ENCODE measurements at places on chromosomes 5 and 9.

GRCh38 chr9:108186642-108187395 lies 669.0 kb downstream of the ACTL7B start:
- no peak for DNase-seq

GRCh38 chr5:56515011-56515410 lies 281.9 kb upstream of the ANKRD55 start:
- no peak for DNase-seq

DNA sequence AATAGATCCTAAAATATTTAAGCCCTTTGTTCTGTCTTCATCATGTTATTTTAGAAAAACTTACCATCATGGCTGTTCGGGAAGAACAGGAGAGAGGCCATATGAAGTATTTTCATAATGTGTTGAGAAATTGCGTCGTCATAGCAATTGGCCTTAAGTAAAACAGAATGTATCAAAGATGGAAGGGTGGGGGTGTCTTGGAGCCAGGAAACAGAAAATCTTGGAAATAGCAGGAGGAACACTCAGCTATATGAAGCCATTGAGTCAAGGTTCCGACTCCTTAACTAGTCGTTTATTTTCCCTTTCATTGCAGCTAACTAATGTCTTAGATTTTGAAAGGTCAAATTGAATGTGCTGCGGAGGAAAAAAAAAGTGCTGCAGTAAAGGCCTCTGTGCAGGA lies 1.3 kb downstream of the SPTAN1 start:
- DNase-seq: no peak

DNA sequence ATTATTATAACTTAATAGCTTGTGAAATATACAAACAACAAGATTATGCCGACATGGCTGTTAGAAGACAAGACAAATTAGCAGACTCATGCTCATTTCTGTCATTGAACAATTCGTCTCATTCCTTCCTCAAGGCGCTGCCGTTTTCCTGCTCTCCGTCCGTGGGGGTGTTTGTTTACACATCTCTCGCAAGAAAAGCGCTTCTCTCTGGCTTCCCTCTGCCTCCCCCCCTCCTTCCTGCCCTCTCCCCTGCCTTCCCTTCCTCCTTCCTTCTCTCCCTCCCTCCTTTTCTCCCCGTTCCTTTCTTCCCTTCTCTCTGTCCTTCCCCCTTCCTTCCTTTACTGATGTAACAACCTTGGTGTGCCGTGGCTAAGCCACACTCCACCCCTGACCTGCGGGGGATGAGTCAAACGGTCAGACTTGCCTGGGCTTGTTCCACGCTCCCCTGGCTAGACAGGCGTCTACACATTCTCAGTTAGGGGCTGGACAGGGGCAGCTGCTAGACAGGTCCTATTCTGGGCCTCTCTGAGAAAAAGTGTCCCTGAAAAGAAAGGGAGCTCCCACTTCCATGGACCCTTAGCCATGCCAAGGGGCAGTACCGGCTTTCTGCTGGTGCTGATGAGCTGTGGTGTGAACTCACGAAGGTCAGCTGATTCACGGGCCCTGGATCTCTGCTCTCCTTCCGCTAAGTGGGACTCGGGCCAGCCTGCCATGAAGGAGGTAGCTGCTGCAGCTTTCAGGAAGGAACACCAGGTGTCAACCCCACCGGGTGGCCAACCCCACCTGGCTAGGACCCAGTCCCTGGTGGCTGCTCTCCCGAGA lies 32.0 kb upstream of the SPTLC1 start:
- no peak for DNase-seq

- DNase-seq: no peak
Observed at GRCh38 chr9:109708451-109708945, 71.5 kb upstream of the PALM2AKAP2 start.

- DNase-seq: no peak
Observed at GRCh38 chr5:31680528-31680927, 41.6 kb downstream of the PDZD2 start.

DNA sequence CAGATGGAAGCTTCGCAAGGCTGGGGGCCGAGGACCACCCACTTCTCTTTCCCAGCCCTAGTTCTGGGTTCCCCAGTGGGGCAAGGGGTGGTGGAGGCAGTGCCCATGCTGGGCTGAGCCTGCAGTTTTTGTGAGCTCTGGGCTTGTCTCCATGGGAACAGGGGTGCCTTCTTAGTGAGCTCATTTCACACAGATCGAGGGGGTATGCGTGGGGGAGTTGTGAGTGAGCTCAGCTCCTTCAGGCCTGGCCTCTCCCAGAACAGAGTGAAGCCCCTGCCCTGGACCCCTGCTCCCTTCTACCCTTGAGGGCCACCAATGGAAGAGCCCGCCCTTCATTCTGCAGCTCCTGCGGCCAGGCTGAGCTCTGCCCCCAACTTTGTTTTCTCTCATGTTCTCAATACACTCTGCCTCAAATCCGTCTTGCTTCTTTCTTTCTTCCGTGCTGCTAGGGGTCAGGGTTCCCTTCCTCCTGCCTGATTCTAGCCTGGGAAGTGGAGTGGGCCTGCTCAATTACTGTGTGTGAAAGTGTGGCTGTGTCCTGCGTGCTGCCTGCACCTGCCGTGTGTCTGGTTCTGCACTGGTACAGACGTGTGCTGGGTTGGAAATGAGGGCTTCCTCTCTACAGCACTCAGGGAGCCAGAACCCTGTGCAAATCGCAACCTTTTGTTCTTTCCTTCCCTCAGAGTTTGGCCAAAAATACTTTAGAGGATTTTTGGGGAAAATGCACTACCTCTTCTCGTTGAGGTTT lies 9.0 kb upstream of the MYOZ3 start:
- no peak for DNase-seq

DNA sequence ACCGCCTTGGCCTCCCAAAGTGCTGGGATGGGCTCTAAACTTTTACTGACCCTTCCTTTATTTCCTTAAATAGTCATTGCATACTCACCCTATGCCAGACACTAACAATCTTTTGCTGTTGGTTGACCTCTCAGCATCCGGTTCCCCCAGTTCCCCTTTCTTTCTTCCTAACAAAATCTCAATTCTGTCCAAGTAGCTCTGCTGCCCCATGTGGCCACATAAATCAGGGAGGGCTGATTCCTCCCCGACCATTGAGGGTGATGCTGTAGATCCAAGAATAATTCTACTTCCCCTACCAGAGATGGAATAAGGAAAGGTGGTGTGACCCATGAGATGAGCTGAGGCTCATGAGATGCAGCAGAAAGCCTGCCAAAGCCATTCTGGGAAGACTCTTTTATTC lies 315.3 kb upstream of the MSX2 start:
- DNase-seq: no peak

DNA sequence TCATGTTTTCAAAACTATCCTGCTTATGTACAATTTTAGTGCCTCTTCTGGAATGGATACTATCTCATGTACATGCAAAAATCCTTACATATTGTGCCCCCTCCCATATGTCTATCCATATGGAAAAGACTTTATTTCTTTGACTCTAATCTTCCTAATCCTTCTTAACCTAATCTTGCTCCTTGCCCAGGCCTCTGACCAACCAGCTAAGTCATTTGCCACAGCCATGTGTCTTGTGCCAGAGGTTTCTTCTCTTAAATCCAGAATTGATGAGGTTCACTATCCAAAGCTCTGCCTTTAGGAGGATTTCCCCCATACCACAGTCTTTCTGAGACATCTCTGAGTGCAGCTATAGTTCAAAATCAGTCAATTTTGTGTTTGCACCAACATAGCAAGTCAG lies 68.9 kb upstream of the RNF180 start:
- no peak for DNase-seq

- no peak for DNase-seq
Observed at GRCh38 chr9:123484130-123484529, 128.1 kb downstream of the CRB2 start.

DNA sequence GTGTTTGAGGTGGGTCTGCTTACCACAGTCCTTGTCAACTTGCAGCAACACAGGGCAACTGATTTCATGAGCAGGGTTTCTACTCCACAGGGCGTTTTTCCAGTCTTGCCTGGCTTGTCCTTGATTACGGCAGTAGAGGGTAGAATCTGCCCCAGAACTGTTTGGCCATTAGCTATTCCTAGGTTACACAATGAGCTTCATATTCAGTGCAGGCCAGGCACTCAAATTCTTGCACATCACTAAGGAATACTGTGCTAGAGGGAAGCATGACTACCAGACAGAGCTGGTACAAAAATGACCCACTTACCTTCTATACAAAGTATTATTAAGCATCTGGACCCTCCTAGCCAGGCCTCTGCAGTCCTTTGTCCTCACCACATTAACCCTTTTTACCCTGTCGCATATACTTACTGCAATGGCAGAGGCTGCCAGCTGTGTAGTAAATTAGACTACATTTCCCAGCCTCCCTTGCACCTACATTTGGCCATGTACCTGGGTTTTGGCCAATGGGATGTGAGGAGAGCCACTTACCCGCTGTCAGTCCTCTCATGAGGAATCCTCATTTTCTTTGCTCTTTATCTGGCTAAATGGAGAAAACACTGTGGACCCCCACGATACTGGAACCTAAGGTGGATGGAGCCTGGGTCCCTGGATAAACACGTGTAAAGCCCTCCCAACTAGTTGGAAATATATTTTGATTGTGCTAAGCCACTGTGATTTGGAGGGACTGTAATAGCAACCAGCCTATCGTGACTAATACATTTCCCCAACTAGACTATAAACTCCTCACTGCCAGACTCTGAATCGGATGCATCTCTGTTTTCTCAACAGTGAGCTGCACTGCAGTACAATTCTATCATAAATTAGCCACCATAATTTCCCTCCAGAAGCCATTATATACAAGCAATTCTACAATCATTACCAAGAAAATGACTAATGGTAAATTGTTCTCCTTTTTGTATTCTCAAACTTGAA lies 218.7 kb downstream of the GLIS3 start:
- no peak for DNase-seq

DNA sequence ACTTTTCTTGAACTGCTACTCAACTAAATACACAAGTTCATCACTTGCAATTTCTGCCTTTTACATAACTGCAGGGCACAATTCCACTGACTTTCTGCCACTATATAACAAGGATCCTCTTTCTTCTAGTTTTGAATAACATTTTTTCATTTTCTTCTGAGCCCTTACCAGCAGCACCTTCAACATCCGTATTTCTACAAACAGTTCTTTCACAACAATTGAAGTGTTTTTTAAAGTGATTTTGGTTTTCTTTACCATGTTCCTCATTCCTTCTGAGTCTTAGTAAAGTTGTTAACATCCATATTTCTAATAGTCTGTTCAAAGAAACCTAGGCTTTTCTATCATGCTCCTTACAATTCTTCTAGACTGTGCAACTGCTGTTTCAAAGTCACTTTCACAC lies 127.2 kb upstream of the PITX1 start:
- no peak for DNase-seq

DNA sequence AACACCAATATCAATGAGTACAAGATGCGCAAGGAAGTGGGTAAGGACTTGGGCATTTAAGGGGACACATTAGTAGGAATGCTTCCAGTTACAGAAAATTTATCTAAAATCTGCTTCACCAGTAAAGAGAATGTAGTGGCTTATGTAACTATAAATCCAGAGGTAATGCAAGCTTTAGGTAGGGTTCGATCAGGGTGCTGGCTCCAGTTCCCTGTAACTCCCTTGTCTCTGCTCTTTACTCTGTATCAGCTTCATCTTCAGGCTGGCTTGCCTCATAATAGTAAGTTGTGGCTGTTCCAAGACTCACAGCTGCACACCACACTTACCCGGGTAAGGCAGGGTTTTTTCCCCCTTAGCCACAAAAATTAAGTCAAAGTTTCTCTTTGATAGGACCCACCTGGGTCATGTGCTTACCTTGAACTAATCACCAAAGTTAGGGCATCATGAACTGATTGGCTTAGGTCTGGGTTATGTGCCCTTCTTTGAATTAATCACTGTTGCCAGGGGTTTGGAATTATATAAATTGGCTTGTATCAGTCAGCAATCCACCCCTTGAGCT lies 35.5 kb downstream of the ARHGEF37 start:
- DNase-seq: no peak

GRCh38 chr9:89603767-89604665 lies 796 bp upstream of the GADD45G start:
- DNase-seq: peak; percentile 17

- DNase-seq: no peak
Observed at GRCh38 chr9:3087697-3088096, 243.8 kb upstream of the PUM3 start.

GRCh38 chr5:139664086-139664693 lies 16.0 kb downstream of the CXXC5 start:
- no peak for DNase-seq

GRCh38 chr9:122084026-122084675 lies 9.0 kb downstream of the TTLL11 start:
- DNase-seq: no peak

DNA sequence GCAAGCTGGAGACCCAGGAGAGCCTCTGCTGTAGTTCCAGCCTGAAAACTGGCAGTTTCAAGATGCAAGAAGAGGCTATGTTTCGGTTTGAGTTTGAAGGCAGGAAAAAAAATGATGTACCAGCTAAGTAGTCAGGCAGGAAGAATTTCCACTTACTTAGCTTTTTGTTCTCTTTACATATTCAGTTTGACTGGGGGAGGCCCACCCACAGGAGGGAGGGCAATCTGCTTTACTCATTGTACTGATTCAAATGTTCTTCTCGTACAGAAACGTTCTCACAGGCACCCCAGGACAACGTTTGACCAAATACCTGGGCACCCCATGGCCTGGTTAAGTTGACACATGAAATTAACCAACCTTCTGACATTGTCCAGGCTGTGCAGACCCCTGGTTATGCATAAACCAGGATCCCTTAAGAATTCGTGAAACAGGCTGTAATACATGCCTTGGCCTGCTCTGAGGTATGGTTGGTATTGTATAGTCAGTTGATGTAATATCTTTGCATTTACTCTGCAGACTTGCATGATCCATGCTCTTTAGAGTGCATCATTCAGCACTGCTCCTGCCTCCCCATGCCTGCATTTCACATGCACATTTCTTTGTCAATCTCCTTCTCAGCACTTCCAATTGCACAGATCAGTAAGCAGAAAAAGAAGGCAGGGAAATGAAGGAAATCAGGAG lies 687.1 kb downstream of the TAF11L14 start:
- DNase-seq: no peak

GRCh38 chr9:126294331-126295081 lies 32.1 kb upstream of the MVB12B start:
- no peak for DNase-seq

GRCh38 chr9:6498982-6499381 lies 86.0 kb downstream of the UHRF2 start:
- DNase-seq: no peak

DNA sequence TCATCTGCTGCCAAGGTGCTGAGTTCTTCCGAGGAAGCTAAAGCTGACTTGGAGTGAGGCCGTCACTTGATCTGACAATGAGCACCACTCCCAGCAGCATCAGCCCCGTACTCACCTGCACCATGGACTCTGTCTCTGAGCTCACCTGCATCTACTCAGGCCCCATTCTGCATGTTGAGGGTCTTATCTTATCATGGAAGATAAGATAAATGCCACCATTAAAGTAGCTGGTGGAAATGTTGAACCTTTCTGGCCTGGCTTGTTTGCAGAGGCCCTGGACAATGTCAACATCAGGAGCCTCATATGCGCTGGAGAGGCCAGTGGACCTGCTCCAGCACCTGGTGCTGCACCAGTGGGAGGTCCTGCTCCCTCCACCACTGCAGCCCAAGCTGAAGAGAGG lies 35.0 kb upstream of the HMGCS1 start:
- DNase-seq: no peak

GRCh38 chr9:117122953-117123352 lies 291.9 kb downstream of the ASTN2 start:
- no peak for DNase-seq

- DNase-seq: no peak
Observed at GRCh38 chr9:38185647-38186403, 116.8 kb upstream of the SHB start.

- no peak for DNase-seq
Observed at GRCh38 chr5:41416336-41416735, 94.1 kb downstream of the PLCXD3 start.

- peak; percentile 65 for DNase-seq
Observed at GRCh38 chr9:89428901-89429890, 68.7 kb downstream of the SEMA4D start.

GRCh38 chr5:120532835-120533234 lies 68.7 kb downstream of the PRR16 start:
- no peak for DNase-seq

Measured in activated naive CD4-positive, alpha-beta T cell treated with anti-CD3 and anti-CD28 coated beads, Interleukin-2, amount 50 U/mL, for 16 hours (primary cell).